ENCODE measurements at places on chromosomes 6 and 20. TPM values are rescaled to one million over a fixed set of nuclear protein-coding genes. Genes with fewer than 3 reads are reported as not detected.

DNA sequence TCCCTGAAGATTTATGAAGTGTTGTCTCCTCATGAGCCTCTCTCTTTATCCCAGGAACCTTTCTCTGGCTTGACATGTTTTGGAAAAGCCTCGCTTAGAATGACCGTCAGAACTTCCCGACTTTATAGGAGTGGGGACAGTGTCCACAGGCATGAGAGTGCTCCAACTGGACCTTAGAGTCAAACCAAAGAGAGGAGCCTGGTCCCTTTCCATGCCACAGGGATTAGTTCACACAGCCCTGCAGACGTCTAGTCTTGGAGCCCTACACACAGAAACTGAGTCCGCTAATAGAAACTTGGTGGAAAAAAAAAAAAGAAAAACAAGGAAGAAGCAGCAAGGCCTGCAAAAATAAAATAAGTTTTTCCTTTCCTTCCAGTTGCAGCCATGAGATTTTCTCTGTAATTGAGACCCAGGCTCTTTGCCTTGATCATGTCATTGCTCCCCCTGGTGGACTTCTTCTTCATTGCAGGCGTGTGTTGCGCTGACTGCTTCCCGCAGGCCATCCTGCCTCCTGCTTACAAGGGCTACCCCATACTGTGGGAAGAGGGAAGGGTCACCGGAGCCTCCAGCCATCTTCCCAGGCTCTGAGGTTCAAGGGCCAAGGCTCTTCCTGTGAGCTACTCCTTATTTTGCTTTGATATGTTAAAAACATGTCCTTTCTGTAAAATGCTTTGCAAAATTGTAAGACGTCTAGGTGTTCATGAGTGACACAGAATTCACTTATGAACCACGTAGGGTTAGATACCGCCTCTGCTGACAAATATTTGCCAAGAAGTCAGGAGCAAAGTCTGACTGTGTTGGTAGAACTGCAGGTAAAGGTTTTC, 201.0 kb downstream of the UST start:
- peak; percentile 77 for DNase-seq

- no peak for DNase-seq
These were observed 34.6 kb upstream of the RNF8 start for GRCh38 chr6:37319156-37319555.

DNA sequence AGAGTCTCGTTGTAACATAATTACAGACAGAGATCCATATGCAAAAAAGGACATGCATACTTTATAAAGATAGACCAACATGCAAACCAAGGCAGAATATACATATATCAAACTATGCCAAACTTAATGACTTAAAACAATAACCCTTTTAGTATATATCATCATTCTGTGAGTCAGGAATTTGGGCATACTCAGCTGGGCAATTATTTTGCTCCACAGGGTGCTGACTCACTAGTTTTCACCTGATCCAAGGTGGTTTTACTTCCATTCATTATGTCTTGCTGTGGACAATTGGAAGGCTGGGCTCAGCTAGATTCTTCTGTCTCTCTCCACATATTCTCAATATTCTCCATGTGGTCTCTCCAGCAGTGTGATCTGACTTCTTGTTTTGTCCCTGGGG, 41.2 kb upstream of the RNF146 start:
- no peak for DNase-seq

DNA sequence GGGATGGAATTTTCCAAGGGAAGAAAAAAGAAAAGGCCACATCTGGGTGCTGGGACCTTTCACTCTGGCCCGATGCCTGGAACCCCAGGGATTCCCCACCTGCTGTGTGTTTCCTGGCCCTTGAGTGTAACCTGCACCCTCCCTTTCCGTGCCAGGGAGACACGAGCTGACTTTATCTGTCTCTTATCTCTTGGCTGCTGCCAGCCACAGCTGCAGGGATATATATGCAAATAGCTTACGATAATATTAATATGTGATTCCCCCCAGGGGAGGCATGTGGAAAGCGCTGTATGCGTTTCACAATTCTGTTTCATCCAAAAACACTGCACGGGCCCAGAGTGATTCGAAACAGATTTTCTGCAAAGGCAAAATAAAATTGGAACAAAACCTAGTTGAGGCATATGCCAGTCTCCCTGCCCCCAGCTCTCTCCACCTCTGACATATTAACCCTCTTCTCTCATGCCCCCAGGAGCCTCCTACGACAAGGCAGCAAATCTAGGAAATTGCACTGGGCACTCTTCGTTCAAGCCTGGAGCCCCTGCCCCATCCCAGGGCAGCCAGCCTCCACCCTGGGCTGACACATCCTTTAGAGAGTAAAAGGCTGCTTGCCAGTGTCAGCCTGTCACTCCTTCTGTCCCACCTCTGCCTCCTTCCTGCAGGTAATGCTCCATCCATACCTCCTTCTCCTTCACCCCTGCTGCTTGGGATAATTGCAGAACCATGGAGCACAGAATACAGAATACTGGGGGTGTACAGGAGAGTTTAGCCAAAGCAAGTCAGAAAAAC, 1.3 kb downstream of the RIPOR3 start:
- no peak for DNase-seq

DNA sequence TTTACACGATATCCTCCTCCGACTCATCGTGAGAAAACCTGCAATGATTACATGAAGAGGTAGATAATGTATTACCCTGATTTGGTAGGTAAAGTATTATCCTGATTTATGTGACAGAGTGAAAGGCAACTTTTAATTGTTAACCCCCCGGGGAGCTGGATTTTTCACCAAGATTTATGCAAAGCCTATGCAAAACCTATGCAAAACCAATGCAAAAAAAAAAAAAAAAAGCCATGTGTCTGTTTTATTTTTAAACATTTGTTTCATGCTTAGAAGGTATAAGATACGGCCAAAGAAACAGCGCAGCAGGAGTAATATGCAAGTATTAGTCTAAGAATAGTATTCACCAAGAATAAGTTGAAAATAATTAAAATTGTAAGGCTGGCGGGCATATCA, 109.9 kb downstream of the IPCEF1 start:
- no peak for DNase-seq

DNA sequence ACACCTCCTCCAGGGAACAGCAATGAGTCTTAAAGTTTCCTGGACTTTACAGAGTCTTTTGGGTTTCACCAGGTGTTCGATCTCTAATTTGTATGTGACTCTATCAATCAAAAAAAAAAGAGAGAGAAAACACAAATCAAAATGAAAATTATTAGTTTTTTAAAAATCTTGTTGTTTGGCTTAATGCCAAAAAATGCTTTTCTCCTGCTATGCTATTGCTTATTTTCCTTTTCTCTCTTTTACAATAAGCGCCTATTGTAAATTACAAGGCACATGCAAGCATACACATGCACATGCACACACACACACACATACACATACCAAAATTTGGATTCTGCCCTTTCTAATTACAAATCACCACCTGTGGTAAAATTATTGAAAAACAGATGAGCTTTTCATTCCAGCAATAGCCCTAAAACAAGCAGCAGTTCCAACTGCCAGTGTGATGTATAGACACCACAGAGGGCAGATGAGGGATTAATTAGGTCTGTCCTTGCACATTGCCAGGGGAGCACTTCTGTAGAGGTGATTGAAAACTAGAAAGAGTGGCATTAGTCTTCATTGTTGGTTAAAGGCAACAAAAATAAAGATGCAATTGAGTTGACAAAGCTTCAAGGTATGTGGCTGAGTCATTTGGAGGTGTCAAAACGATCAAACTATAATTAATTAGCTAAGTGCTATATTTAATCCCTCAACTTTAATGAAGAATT, 631.7 kb downstream of the TFAP2B start:
- no peak for DNase-seq

DNA sequence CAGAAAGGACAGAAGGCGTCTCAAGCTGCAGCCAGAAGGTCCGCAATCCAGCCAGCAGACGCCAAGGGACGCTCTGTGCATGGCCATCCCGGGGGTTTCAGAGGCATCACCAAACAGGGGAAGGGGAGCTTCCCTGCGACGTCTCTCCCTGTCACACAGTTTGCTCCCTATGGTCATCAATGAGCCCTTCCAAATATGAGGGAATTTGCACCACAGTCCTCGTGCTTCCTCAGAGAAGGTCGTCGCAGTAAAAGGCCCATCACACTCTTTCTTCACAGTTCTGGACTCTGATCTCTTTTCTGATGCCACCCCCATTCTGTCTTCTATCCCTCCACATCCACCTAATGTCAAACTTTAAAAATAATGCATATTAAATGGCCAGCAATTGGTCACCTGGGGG, 10.2 kb upstream of the FOXC1 start:
- no peak for DNase-seq

DNA sequence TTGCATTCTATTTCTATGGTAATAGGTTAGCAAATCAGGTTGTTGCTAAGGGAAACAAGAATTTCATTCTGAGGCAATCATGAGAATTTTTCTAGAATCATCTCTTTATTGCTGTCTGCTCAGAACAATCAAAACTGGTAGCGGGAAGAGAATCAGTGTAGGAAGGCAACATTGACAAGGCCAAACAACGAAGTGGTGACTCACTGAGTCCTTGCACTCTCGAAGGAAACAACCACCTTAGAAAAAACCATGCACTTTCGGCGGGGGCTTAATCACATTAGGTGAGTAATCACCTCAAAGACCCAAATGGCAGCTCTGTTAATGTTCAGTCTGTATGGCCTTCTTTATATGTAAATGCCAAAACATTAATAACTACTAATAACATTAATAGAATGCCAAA, 78.8 kb upstream of the MAP7 start:
- DNase-seq: peak; percentile 36

- DNase-seq: no peak
These were observed 74.6 kb upstream of the RREB1 start for GRCh38 chr6:7033202-7033601.

DNA sequence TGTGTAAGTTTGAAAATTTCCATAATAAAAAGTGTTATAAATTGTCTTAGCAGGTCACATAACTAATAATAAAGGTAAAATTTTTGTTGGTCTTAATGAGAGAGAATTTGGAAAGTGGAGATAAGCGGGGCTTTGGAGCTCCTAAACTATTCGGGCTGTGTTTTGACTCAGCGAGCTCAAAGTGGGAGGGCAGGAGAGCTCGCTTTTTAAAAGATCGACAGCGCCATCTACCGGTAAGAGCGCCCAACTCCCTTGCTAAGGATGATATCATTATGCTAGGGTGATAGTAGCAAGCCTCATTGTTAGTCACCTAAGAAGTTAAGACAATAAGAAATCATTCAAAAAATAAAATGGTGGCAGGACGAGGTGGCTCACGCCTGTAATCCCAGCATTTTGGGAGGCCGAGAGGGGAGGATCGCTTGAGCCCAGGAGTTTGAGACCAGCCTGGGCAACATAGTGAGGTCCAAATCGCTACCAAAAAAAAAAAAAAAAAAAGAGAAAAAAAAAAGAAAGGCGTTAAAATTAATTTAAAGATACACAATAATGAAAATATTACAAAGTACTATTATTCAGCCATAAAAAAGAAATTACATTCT, 24.8 kb downstream of the C6orf15 start:
- peak; percentile 93 for DNase-seq

- DNase-seq: no peak
These were observed 12.8 kb upstream of the ARMC12 start for GRCh38 chr6:35724059-35724458.

- no peak for DNase-seq
These were observed 94.4 kb downstream of the TOX2 start for GRCh38 chr20:44008806-44009678.

DNA sequence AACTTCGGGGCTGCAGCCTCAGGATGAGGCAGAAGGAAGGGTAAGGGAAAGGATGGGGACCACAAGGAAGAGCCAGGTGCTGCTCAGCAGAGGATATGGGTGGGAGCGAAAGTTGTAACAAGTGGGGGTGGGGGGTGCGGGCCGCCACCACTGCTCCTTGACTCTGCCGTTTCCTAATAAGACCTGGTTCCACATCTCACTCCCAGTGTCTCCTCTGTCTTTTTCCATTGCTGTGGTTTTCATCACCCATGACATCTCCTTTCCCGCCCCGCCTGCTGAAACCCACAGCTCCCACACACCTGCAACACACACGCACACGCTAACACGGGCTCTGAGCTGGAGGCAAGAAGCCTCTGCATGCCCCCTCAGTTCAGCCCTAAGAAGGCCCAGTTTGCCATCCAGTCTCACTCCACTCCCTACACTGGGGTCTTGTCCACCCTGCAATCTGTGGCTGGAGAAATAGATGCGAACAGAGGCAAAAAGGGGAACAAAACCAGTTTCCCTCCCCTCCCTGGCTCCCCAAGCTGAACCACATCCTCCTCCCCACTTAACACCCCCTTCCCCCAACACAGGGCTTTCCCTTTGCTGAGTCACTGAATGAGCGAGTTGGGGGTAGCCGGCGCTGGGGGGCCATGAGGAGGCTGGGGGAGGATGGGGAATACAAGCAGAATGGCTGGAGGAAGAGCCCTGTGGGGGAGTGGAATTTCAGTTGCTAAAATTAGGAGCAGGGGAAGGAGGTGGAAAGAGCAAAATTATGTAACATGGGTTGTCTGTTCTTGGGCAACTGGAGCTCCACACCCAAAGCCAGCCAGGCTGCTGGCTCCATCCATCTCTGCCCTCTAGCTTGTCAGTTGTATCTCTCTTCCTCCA, 11.5 kb downstream of the NFKBIL1 start:
- peak; percentile 46 for DNase-seq

- DNase-seq: no peak
These were observed 6.8 kb upstream of the FASTKD5 start for GRCh38 chr20:3166338-3166912.

GRCh38 chr6:132715204-132715603, 1.3 kb upstream of the VNN1 start:
- peak; percentile 32 for DNase-seq

GRCh38 chr20:22348010-22348409, 236.4 kb downstream of the FOXA2 start:
- no peak for DNase-seq

- no peak for DNase-seq
These were observed 9.2 kb downstream of the RPF2 start for GRCh38 chr6:110990840-110991576.

- no peak for DNase-seq
These were observed 365.2 kb downstream of the SYNE1 start for GRCh38 chr6:152271776-152272464.

DNA sequence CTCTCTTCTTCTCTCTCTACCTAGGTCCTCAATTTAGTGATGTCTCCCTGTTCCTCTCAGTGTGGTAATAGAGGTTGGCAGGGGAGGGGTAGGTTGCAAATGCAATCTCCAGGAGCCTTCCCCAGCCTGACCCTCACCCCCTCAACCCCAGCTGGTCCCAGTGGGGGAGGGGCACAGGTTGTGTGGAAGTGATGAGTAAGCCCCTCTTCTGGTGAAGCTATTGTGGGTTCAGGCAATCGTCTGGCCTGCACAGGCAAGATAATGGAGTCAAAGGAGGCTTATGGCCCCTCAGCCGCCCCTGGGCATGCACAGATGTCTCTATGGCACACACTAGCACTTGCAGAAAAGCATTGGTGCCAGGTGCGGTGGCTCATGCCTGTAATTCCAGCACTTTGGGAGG, 10.8 kb upstream of the ADA start:
- DNase-seq: no peak

- DNase-seq: no peak
These were observed 138.0 kb downstream of the CARMIL1 start for GRCh38 chr6:25417046-25417605.

- peak; percentile 31 for DNase-seq
These were observed 43.6 kb downstream of the REPS1 start for GRCh38 chr6:138944412-138944811.

GRCh38 chr6:136613477-136613876, 63.3 kb upstream of the MAP7 start:
- no peak for DNase-seq

ELOVL2 gene
- not detected for polyA plus RNA-seq

CALHM6 gene
- polyA plus RNA-seq: 0.08 TPM

KHDC1 gene
- 4.2 TPM for polyA plus RNA-seq

TBX18 gene
- 61.8 TPM for polyA plus RNA-seq

EDN1 gene
- polyA plus RNA-seq: 492 TPM

PPIL6 gene
- polyA plus RNA-seq: 0.25 TPM

EDN3 gene
- polyA plus RNA-seq: not detected

PROKR2 gene
- not detected for polyA plus RNA-seq

SFTA2 gene
- not detected for polyA plus RNA-seq

SAYSD1 gene
- 9.7 TPM for polyA plus RNA-seq

BTNL2 gene
- polyA plus RNA-seq: not detected
